ENCODE measurements at places on chromosomes 12 and 14. TPM values are rescaled to one million over a fixed set of nuclear protein-coding genes. Genes with fewer than 3 reads are reported as not detected.

Gene AHNAK2
- polyA plus RNA-seq, result 3.0 TPM

Gene PIANP
- 6.7 TPM for polyA plus RNA-seq

Gene NTN4
- polyA plus RNA-seq, result 25.1 TPM

Gene CIT
- polyA plus RNA-seq, result 23.6 TPM

Gene BMP4
- polyA plus RNA-seq, result 73.3 TPM

Gene SLC6A15
- 0.26 TPM for polyA plus RNA-seq

Gene C1R
- 94.4 TPM for polyA plus RNA-seq

Gene GLTP
- polyA plus RNA-seq, result 38.8 TPM

Gene NAV3
- polyA plus RNA-seq, result 3.6 TPM

Gene CLEC6A
- polyA plus RNA-seq, result not detected

Gene KRT6A
- polyA plus RNA-seq, result not detected

All from right lung (tissue), 10 donors.